Activated CD4-positive, alpha-beta memory T cell treated with anti-CD3 and anti-CD28 coated beads for 36 hours (primary cell): ENCODE measurements at places on chromosomes 16 and 17.
A peak's percentile ranks its signal among the peaks of the same experiment; 100 is the strongest.

DNA sequence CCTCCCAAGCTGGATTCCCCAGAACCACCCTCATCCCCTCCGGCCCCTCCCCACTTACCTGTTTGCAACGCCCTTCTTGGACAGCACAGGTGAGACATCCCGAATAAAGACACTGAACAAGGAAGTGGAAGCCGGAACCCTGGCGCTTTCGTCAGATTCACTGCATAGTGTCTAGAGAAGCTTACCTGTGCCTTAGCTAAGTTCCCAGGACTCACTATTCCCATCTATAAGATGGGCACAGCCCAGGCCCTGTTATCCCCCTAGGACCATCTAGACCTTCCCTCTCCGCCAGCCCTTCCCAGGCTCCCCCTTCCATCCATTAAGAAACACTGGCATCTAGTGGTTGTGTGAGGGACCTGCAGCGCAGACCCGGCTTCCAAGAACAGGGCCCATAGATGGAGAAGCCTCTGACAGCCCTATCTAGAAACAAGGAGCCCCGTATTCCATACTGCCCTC, 26.9 kb upstream of the RPL38 start:
- peak; percentile 66 for DNase-seq

GRCh38 chr17:61399131-61400065, at the start of gene TBX2:
TBX2 (plus strand) TSS chr17:61399843; CDS start chr17:61400177, 334 bp downstream.
- no peak for DNase-seq

DNA sequence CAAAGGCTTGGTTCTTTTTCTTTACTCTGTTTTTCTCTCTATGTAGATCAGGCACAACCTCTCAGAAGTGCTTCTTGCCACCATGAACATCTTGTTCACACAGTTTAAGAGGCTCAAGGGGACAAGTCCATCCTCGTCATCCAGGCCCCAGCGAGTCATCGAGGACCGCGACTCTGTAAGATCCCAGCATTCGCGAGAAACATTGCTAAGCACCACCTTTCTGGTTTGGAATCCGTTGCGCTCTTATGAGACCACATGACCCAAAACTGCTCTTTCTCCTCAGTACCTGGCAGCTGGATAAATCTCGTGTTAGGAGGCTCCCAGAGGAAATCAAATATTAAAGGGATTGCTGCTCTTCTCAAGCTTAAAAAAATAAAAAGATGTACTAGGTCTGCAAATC, 23.3 kb upstream of the SLC12A3 start:
- DNase-seq, result no peak

GRCh38 chr17:7418472-7419152, 1.5 kb upstream of the SPEM1 start:
- no peak for DNase-seq

DNA sequence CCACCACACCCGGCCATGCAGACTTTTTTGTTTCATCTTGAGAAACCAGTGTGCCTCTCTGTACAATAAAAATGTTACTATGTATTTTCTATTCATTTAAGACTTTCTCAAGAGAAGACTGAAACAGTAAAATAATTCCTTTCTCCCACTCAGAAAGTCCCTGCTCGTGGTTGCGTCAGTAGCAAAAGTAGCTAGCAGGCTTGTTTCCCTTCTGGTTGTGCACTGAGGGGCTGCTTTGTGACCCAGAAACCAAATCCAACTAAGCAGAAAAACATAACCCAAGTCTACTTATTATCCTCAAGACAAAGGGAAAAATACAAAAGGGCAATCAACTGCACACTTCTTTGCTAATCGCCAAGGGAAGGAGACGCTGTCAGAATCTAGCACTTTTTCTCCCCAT, 3.4 kb upstream of the PNPO start:
- DNase-seq, result peak; percentile 56

- DNase-seq, result no peak
Observed at GRCh38 chr16:87802670-87803069, 36.9 kb upstream of the KLHDC4 start.

DNA sequence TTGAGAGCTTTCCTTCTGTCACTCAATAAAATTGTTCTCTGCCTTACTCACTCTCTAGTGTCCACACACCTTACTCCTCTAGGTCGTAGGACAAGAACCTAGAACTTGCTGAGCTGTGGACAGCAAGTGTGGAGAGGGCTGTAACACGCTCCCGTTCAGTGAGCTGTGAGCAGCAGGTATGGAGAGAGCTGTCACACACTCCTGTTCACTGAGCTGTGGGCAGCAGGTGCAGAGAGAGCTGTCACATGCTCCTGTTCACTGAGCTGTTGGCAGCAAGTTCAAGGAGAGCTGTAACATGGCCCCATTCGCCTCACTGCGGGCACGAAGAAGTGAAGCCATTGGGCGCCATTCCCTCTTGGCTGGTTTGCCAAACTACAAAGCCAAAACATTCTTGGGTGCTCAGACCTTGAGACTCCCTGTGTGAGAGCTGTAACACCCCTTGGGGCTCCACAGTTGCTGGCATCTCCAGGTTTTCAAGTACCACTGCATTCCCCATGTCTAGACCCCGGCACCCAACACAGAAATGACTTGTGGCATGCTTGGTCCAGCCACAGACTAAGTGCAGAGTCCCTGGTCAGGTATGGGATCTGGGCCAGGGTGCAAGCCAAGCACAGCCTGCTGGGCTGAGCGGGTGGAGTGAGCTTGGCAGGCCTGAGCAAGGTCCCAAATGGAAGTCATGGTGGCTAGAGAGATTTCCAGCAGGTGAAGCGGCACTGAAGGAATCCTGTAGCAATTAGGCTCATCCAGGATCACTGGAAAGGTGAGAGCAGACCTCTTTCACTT, 608.0 kb upstream of the CDH8 start:
- no peak for DNase-seq

DNA sequence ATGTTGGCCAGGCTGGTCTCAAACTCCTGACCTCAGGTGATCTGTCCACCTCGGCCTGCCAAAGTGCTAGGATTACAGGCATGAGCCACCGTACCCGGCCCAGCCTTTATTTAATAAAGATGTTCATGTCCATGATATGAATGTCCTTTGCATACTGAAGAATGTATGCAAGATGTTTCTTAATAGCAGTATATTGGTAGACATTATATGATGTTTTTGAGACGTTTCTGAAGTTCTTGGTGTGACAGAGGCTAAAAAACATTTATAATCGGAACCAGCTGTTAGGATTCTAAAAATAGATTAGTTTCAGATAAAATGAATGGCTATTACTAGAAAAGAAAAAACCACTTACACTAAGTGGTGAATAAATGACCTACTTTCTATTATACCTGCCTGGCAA, 11.8 kb downstream of the PDZD9 start:
- no peak for DNase-seq

DNA sequence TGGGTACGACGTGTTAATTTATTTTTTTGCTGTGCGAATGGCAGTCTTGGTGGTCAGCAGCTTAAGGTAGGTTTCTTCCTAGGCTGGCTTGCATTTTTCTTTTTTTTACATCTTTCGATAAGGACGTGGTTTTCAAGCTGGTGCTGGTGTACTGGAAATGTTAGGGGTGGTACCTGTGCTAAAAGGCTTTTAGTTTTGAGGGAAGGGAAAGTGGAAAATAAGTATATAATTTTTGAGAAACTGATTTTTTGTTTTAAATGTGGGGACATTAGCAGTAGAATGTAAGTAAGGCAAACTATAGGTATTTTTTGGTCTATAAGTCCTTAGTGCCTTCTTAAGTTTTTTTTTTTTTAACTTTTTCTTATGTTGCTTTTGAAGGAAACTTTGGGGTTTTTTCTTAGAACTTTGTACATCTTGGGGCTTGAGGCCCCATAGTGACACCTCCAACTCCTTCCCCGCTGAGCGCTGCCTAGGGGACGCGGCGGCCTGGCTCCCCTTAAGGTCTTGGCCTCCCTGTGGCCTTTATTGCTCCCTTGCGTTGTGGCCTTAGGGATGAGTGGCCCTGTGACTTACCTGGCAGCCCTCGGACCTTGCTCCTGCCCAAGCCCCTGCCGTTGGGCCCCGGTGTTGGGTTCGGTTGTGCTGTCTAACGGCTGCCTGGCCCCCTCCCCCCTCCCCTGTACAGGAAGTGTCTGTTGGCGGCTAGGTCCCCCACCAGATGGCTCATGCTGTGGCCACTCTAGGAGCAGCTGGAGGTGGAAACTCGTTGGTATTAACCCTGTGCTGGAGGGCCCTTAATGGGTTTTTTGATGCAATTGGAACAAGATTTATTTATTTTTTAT, 88.0 kb upstream of the RPRML start:
- DNase-seq, result peak; percentile 85

- no peak for DNase-seq
Observed at GRCh38 chr16:72277749-72278148, 105.8 kb upstream of the PMFBP1 start.

DNA sequence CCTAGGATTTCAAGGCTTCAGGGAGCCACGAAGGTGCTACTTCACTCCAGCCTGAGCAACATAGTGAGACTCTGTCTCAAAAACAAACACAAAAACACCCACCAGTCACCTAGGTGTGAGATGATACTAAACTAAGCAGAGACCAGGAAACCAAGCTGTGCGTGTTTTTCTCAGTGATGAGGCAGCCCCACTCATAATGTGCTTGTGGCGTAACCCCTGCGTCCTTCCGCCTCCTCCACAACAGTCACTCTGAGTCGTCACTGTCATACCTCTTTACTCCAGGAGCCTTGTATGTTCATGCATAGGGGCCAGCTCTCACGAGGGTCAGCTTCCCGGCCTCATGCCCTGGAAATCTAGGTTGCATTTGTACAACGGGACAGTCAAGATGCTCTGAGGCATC, 31.1 kb upstream of the SLC47A1 start:
- peak; percentile 81 for DNase-seq

GRCh38 chr17:11935734-11936406, 61.4 kb downstream of the ZNF18 start:
- peak; percentile 42 for DNase-seq

- DNase-seq, result no peak
Observed at GRCh38 chr16:49352892-49353291, 20.7 kb upstream of the C16orf78 start.

DNA sequence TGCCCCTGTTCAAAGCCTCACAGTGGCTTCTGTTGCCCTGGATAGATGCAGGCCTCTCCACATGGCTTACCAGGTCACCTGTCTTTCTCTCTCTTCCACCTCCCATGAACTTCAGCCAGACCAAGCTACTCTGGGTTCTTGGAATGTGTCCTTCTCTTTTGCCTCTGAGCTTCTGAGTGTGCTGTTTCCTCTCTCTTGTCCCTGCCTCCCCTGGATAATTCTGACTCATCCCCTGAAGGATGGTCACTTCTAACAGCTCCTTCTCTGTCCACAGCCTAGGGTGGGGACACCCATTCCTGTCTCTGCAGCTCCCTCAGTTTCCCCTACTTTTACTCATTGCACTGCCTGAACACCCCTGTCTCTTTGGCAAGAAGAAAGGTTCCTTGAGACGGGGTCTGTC, 2.9 kb downstream of the GUCY2D start:
- DNase-seq, result no peak

- DNase-seq, result no peak
Observed at GRCh38 chr16:11309895-11310633, 28.9 kb upstream of the PRM1 start.

GRCh38 chr16:53007095-53007494, 45.6 kb downstream of the CHD9NB start:
- DNase-seq, result no peak

GRCh38 chr16:77700846-77701245, 21.5 kb upstream of the NUDT7 start:
- DNase-seq, result no peak

DNA sequence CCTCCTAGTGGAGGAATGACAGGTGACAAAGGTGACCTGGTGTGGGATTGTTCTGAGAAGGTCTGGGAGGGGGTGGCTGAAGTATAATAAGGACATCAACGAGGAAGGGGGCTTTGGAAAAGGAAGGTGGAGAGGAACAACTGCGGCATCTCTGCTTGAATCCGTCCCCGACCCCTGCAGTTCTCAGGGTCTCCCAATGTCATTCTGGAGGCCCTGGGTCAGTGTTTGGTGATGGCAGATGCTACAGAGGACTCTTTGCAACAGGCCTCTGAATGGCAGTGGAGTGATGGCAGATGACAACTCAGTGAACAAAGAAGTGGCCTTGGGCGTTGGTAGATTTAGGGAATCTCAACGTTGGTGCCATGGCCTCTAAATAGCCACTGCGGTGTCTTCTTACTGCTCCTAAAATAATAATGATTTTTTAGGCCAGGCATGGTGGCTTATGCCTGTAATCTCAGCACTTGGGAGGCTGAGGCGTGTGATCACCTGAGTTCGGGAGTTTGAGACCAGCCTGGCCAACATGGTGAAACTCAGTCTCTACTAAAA, 1.3 kb downstream of the ENGASE start:
- no peak for DNase-seq

DNA sequence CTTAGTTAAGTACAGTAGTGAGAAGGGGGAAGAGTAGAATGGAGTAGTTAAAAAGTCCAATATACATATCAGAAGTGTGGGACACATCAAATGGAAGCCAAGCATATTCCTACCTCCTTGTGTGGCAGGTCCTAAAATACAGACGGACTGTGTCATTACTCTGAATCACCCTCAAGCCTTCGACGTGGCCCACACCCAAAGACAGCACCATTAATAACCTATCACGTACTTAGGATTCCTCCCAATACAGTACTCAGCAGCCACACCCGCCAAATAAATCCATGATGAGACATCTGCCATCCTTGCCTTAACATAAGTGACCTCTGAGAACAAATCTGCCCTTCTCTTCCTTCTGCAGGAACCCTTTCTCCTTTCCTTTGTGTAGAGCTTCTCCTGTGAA, 38.9 kb downstream of the UBE2G1 start:
- DNase-seq, result no peak

- peak; percentile 20 for DNase-seq
Observed at GRCh38 chr17:59941131-59941530, 23.4 kb downstream of the RNFT1 start.

DNA sequence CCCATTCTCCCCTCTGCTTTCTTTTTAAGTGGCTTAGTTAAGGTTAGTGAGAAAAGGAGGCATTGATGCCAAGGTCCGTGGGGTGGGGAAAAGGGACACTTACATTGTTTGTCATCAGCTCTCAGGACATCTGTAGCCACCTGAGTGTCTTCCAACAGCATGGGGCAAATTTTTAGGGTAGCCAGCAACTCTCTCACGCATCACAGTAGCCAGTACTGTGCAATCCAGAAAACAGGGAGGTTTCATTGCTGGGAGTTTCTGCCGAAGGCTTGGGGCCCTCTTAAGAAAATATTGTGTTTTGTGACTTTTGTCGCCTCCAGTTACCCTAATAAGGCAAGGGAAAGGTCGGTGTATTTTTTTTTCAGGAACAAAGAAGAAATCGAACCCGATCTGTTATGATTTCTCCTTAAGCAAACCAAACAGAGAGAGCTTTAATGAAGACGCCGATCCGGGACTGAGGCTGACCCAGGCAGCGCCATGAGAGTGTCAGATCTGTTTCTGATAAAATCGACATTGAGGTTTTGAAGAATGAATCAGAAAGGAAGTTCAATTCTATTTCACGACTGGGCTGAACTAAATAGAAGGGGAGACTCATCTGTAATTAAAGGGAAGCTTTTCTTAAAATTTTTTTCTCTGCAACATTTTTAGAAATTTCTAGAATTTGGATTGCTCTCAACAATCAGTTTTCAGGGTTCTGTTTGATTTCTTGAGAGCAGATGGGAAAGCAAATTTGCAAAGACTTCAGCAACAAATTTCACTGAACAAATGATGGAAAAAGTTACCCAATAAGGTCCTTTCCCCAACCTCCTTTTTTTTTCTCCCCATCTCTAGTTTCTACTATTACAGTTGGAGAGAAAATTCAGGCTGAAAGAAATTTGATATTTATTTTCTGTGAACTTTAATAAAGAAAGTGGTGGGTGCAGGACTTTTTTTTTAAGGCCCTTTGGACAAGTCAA, 144.7 kb upstream of the IRX3 start:
- no peak for DNase-seq

- no peak for DNase-seq
Observed at GRCh38 chr16:75789237-75789636, 62.9 kb upstream of the CPHXL start.
